Stimulated activated CD8-positive, alpha-beta memory T cell treated with anti-CD3 and anti-CD28 coated beads, Interleukin-2, amount 100 ng/mL, for 1 hour (primary cell): ENCODE measurements at places on chromosomes 12 and 14.

DNA sequence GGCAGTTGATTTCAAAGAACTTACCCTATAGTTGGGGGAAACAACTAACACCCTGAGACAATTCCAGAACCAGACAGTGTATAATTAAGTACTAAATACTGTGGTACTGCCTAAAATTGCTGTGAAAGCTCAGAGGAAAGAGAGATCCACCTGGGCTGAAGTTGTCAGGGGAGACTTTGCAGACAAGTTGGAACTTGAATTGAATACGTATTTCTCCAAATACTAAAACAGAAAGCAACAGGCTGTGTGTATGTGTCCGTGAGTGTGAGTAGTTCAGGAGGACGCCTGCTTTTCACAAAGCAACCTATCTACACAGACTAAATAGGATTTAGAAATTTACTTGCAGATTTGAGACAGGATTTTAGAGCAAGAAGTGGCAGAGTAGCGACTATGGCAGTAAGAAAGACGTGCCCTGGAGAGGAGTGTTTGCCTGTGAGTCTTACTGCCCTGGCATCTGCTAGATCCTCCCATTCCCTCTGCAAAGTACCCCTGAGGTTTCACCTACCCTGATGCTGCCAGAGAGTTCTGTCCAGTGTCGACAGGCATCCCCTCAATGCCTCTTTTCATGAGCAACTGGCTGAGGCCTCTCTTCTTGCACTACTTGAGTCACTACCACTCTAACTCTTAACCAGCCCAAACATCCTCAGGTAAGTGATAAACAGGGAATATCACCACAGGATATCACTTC lies 37.4 kb upstream of the BMP4 start:
- no peak for DNase-seq

- no peak for DNase-seq
Observed at GRCh38 chr14:21520767-21521166, 5.4 kb downstream of the SALL2 start.

- DNase-seq: no peak
Observed at GRCh38 chr12:31007153-31007495, 66.5 kb upstream of the DDX11 start.

- DNase-seq: no peak
Observed at GRCh38 chr14:90616881-90617280, 199.3 kb downstream of the TTC7B start.

GRCh38 chr12:76670776-76671175 lies 93.1 kb upstream of the ZDHHC17 start:
- DNase-seq: no peak

DNA sequence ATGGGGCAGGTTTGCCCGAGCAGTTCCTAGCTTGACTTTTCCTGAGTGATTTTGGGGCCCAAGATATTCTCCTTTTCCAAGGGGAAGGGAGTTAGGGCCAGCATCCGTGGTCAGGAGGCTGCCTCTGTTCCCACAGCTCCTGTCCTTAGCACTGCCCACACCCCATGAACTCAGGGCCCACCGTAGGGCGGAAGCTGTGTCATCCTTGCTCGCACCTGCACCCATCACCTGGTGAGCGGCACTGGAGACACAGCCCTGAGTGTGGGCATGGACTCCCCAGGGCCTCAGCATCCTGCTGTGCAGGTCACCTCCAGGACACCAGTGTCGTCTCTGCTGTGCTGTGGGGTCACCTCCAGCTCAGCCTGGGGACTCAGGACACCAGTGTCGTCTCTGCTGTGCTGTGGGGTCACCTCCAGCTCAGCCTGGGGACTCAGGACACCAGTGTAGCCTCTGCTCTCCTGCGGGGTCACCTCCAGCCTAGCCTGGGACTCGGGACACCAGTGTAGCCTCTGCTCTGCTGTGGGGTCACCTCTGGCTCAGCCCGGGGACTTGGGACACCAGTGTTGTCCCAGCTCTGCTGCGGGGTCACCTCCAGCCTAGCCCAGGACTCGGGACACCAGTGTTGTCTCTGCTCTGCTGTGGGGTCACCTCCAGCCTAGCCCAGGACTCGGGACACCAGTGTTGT lies 322.9 kb downstream of the ADGRD1 start:
- no peak for DNase-seq

DNA sequence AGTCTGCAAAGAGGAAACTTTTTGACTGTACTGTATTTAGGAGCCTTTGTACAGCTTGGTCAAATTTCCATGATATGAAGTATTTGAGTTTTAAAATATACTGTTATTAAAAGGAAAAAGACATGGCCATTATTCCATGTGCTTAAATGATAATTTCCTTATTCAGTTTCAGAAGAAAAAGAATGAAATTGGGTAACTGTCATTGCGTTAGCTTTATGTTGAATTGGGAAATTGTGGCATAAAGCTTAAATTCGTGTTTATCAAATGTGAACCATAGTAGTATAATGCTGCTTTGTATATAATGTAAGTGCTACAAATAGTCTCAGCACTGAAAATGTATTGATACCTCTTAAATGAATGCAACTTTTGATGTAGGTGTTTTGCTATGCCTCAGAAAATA lies 64.9 kb downstream of the ETNK1 start:
- DNase-seq: no peak

DNA sequence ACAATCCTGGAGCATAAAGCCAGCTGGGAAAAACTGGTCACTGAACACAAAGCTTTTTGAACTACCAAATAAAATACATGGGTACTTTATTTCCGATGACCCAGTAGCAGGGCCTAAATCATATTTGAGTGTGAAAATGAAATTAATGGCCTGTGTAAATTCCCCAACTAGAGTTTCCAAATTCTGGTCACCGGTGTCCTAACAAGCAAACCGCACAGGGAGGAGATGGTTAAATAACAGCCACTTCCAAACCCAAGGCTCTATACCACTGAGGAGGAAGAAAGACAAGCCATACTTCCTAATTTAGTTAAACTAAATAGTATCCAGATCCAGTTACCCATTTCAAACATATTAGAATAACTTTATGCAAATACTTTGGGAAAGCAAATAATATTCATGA lies 40.1 kb upstream of the DUSP6 start:
- DNase-seq: no peak

DNA sequence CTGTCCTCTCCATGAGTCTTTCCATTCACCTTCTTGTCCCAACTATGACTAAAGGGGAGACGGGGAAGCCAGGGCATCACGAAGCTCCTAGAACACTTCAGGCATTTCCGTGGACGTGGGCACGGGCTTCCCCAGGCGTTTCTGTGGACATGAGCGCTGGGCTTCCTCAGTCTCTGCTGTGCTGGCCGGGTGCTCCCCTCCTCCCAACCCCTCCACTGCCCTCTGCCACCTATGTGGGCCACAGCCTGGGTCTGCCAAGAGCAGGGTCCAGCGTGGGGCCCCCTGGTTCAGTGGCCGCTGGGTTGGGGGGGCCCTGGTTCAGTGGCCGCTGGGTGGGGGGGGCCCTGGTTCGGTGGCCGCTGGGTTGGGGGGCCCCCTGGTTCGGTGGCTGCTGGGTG lies 14.8 kb downstream of the HIP1R start:
- no peak for DNase-seq

DNA sequence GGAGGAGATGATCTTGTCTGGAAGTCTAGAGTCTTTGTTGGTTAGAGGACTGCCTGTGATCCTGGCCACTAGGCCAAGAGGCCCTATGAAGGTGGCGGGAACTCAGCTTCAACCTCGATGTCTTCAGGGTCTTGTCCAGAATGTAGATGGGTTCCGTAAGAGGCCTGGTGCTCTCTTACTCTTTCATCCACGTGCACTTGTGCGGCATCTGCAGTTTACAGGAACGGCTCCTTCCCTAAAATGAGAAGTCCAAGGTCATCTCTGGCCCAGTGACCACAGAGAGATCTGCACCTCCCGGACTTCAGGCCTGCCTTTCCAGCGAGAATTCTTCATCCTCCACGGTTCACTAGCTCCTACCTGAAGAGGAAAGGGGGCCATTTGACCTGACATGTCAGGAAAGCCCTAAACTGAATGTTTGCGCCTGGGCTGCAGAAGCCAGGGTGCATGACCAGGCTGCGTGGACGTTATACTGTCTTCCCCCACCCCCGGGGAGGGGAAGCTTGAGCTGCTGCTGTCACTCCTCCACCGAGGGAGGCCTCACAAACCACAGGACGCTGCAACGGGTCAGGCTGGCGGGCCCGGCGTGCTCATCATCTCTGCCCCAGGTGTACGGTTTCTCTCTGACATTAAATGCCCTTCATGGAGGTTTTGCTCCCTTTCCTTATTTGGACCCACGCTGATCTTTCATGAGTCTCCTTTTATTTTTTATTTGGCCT lies 17.7 kb downstream of the WNT5B start:
- DNase-seq: no peak

DNA sequence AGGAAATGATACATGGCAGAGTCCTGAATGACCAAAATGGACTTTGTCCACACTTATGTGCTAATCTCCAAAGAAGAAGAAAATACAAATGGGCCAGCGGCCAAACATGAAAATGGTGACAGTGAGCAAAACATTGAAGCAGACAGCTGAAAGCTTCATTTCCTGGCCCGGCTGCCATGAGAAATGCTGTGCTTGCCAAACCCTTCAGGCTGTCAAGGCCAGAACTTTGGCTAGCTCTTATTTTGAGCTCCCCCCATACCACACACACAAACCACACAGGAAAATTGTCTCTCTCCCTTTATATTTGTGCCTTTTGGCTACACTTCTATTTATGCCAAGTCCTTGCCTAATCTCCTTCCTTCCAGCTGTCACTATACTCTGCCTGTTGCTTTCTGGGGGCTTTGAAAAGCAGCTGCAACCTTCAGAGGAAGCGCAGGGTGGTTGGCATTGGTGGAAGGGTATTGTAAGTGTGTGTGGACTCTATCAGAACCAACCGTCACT lies 323.8 kb downstream of the RAD51B start:
- DNase-seq: no peak

- no peak for DNase-seq
Observed at GRCh38 chr12:3061059-3061458, 16.1 kb upstream of the TSPAN9 start.

GRCh38 chr14:33846100-33846824 lies 104.6 kb downstream of the EGLN3 start:
- no peak for DNase-seq

DNA sequence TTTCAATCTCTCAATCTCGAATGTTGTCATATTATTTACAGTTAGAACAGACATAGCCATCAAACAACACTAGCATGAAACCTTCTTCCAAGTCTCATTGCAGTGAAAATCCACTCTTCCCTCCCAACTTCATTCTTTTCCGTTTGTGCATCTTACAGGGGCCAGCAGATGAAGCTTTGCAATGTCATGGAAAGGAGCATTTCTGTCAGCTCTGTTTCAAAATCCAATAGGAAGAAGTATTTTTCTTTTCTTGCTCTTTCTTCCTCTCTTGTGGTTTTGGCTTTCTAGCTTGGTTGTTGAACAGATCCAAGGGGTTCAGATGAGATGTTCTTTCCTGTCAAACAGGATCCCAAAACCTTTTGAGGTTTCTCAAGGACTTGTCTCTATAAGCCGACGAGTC lies 416.6 kb downstream of the AEBP2 start:
- no peak for DNase-seq

- no peak for DNase-seq
Observed at GRCh38 chr14:60645126-60645741, 4.0 kb downstream of the SIX1 start.

DNA sequence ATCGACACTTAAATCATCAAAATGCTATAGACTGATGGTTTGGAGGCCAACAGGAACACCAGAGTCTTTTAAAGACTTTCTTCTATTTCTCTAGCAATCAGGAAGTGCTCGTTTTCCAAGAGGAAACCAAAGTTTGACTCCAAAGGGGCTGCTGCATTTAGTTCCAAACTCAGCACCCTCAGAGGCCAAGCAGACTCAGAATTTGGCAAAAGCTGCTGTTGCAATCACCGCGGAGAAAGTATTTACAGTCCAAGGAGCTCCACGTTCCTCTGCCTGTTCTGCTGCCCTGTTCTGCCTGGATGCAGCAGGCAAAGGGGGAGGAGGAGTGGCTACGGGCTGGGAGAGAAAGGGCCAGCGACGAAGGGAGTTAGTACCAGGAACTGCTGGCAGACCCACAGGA lies 325.1 kb downstream of the BCL11B start:
- DNase-seq: no peak

GRCh38 chr14:98682033-98682432 lies 590.0 kb downstream of the BCL11B start:
- DNase-seq: no peak

DNA sequence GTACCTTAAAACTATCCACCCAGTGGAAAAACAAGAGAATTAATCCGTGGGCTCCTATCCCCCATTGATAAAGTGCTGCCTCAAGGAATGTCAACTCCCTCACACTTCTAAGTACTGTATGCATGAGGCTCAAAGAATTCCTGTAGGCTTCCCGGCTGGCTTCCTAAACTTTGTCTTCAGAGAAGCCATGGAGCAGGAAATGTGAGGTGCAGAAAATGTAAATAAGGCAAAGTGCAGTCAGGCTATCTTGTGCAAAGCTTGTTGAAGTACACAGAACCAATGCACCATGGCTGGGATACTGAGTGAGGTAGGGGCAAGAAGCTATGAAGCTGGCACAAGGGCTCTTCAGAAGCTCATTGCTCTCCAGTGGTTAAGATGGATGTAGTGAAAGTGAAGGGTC lies 611.0 kb downstream of the FSCB start:
- no peak for DNase-seq

- DNase-seq: no peak
Observed at GRCh38 chr12:124577986-124578385, 10.6 kb upstream of the NCOR2 start.

- DNase-seq: no peak
Observed at GRCh38 chr14:68190032-68190431, 370.5 kb downstream of the RAD51B start.

GRCh38 chr12:66072135-66072534 lies 58.4 kb downstream of the LLPH start:
- DNase-seq: no peak

DNA sequence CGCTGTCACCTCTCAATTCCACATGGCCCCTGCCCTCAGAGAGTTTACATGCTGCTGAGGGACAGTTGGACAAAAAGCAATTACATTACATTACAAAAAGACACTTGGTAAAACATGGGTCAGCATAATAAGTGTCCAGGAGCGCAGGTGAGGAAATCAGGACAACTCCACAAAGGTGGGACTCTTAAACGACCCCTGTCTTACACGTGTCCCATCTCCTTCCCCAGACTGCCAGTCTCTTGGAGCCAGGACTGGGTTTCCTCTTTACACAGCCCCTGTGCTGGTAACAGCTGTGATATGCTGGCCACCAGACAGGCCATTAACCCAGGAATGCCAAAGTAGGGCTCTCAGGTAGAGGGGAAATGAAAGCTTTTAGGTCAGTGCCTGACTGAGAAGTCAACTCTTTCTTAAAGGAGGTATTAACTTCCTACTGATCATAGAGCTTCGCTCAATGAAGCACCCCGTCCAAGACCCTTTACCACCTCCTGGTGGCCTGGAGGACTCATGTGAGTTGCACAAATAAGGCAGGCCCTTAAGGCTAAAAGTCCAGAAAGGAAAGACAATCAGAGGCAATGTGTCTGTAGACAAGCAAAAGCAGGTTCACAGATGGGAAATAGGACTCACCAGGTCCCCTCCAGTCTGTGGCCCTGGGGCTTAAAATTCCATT lies 55.5 kb downstream of the ANO2 start:
- no peak for DNase-seq

GRCh38 chr12:120844768-120845449 lies 59.2 kb downstream of the SPPL3 start:
- DNase-seq: no peak
